ENCODE measurements at places on chromosomes 3 and 15.

GRCh38 chr15:40349163-40349562, 1.7 kb upstream of the PHGR1 start:
- DNase-seq: no peak

- no peak for DNase-seq
Measured at GRCh38 chr3:16249336-16249735, 15.4 kb downstream of the DPH3 start.

DNA sequence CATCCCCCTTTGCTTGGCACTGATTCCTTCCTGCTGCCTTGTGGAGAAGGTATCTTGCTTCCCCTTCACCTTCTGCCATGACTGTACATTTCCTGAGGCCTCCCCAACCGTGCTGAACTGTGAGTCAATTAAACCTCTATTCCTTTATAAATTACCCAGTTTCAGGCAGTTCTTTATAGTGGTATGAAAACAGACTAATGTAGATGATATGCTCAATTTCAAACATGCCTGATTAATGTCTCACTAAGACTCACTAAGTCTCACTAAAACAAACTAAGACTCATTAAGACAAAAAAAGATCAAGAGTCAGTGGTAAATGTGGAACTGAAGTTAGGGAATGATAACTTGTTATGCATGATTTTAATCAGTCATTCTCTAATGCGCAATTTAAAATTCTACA, 606.6 kb downstream of the RBMS3 start:
- DNase-seq: no peak

DNA sequence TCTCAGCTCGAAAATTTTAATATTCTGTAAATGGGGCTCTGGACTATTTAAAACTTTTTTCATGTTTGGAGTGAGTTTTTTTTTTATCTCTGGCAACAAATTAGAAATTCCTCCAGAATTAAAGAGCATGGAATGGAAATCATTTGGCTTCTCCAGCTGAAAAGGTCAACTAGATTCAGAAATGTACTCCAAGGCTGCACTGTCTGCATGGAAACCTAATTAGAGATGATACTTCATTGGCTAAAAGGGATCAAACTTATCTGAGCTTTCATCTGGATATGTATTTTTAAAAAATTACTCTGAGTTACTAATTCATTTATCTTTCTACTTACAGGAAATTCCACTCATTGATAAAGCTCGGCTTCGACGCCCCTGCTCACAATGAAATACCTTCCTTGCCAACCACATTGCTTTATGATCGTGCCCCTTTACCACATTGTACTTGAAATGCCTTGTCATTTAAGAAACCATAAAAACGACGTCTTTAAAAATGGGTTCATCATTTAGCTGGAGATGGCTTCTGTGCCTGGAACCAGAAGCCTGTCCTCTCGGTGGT, 285.5 kb upstream of the ICE2 start:
- no peak for DNase-seq

DNA sequence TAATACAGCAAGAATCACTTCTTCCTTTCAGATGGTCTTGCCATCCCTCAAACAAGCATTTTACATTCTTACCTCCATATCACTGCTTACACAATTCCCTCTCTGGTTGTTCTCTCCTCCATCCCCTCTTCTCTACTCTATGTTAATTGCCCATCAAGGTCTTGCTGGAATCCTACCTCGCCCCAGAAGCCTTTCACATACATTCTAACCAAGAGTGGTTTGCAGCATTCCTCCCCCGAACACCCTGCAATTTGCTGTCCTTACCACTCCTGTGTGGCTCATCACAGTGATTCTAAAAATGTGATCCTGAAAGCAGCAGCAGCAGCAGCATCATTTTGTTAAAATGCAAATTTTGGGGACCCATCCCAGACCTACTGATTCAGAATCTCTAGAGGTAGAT, 30.6 kb downstream of the TNIK start:
- no peak for DNase-seq
